ENCODE measurements at places on chromosomes 6 and 20. TPM values are rescaled to one million over a fixed set of nuclear protein-coding genes. Genes with fewer than 3 reads are reported as not detected.

The CDC25B gene
- total RNA-seq = 62.6 TPM

The TMEM244 gene
- not detected for total RNA-seq

The E2F1 gene
- 4.5 TPM for total RNA-seq

The PTCRA gene
- 6.8 TPM for total RNA-seq

The FOXF2 gene
- total RNA-seq = not detected

The CDSN gene
- total RNA-seq = not detected

The FAM83B gene
- not detected for total RNA-seq

The IPCEF1 gene
- 27.1 TPM for total RNA-seq

The TSPO2 gene
- total RNA-seq = not detected

The HLA-DRB5 gene
- 633 TPM for total RNA-seq

The IL17A gene
- total RNA-seq = not detected

The MAD2L1BP gene
- 20.4 TPM for total RNA-seq

The RIN2 gene
- 135 TPM for total RNA-seq

The LGSN gene
- 0.14 TPM for total RNA-seq

The MYLK4 gene
- 1.2 TPM for total RNA-seq

The MYL9 gene
- total RNA-seq = 30.4 TPM

The FOXP4 gene
- total RNA-seq = 6.9 TPM

The CRISP2 gene
- total RNA-seq = not detected

The NKAPL gene
- total RNA-seq = 0.86 TPM

The MOG gene
- total RNA-seq = not detected

The TFAP2D gene
- not detected for total RNA-seq

The REM1 gene
- 1.0 TPM for total RNA-seq

The PPIL1 gene
- 11.2 TPM for total RNA-seq

The BPIFA1 gene
- not detected for total RNA-seq

The COL19A1 gene
- total RNA-seq = 11.8 TPM

The MARCKS gene
- total RNA-seq = 118 TPM

The LTB gene
- 403 TPM for total RNA-seq

The SAYSD1 gene
- total RNA-seq = 13.8 TPM

The ZNF311 gene
- 0.67 TPM for total RNA-seq

The TPX2 gene
- total RNA-seq = 16.2 TPM

The FUT9 gene
- not detected for total RNA-seq

The TRIM38 gene
- 26.4 TPM for total RNA-seq

The CDH4 gene
- 17.4 TPM for total RNA-seq

The SLC22A7 gene
- total RNA-seq = not detected

The TDRD6 gene
- total RNA-seq = 0.98 TPM

The PI3 gene
- 1.8 TPM for total RNA-seq

The GMPR gene
- 19.5 TPM for total RNA-seq

The IL20RA gene
- total RNA-seq = not detected

The NR2E1 gene
- not detected for total RNA-seq

The ZBTB46 gene
- total RNA-seq = 32.8 TPM

The CD93 gene
- total RNA-seq = 50.4 TPM

The TP53TG5 gene
- total RNA-seq = not detected

Data from spleen (tissue), 13 donors.